ENCODE measurements at places on chromosomes 12 and 14.

DNA sequence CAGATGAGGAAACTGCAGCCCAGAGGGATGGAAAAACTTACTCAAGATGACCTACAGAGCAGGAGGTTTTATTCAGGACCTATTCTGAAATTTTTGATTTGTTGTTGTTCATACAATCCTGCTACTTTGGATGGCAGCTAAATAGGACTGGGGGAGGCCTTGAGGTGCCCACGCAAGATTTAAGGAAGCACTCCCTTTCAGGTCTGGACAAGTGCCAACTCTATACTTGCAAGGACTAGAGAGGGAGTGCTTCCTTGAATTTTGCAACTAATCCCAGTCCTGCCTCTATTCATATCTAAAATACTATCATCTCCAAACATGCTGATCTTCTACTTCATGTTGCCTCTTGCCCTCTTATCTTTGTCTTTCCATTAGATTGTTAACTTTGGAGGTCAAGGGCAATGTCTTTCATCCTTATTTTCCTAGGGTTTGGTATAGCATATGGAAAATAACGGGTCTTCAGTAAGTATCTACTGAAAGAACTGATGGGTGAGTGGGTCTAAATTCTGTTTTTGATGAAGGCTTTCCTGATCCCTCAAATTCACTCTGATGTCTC, 28.6 kb upstream of the PPM1H start:
- no peak for DNase-seq

DNA sequence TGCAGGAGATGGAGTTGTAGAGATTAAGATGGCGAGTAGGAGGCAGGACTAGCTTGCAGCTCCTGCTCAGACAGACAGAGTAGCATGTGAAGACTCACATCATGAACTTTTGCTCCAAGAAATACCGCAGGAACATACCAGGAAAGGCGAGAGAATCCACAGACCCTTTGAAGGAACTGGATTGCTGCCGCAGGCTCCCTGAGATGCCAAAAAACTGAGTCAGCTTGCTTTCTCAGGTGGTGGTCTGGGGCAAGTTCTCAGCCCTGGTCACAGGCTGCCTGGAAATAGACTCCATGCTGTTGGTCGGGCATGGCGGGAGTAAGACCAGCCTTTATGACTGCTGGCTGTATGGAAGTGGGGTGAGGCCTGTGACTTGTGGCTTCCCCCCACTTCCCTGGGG, 163.6 kb upstream of the NAV3 start:
- no peak for DNase-seq

- peak; percentile 18 for DNase-seq
These were observed 44.2 kb upstream of the MANSC4 start for GRCh38 chr12:27824126-27824842.

GRCh38 chr12:56280849-56281248, 14.1 kb downstream of the COQ10A start:
- no peak for DNase-seq

GRCh38 chr12:89427508-89428156, 75.3 kb upstream of the DUSP6 start:
- DNase-seq, result no peak

DNA sequence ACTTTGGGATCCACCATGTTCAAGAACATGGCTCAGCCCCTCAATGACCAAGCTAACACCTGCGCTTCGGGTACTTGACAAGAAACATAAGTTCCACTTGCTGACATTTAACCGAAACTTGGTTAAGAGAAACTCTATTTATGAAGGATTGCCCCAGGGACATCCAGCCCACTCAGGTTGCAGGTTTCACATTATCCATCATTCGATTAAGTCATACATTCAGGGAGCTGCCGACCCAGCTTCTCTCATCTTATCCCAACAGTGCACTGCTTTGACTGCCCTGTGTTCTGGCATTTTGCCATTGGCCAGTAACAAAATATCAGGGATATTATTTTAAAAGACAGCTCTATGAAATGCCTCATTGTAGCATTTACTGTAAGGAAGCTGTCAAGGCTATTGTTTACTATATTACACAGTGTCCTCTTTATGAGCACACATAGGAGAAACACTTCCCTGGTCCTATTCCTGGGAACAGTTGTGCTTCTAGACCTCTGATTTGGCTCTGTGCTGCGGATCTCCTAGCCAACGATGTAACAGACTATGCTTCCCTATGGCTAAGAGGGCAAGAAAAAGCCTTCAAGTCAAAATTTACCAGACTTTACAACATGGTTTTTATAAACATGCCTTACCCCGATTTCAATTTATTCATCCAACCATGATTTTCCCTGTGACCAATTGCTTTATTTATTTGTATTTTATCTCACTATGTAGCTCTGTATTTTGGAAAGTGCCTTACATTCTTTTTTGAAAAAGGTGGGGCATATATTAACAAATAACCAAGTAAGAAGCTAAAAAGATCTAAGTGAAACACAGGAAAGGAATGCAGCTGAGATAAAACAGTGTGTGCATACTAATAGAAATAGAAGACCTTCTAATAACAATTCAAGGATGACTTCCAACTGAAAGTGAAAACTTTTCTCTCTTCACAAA, 109.3 kb downstream of the ITPR2 start:
- no peak for DNase-seq

- no peak for DNase-seq
These were observed 115.4 kb upstream of the MYL2 start for GRCh38 chr12:111035578-111036301.

DNA sequence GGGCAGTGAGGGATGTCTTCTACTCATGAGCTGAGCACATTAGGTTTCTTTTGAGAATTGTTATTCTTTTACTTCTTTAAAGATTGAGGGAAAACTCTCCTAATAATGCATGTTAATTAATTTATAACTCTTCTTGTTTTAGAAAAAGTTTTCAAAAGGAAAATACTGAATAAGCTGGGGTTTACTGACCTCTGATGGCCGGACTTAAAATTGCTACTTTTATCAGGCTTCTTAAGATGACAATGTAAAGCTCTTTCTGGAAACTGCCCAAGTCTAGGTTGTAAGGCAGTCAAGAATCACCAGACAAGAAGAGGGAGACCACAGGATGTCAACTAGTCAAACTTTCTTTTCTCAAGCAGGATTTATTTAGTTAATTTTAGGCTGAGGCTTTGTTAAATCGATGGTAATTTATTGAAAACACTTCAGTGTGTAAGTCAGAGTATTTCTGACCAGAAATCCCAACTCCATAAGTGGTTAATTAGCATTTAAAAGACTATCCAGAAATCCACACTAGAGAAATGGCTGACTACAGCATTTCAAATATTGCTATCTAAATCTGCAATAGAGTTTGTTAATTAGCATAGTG, 82.1 kb downstream of the AVPR1A start:
- DNase-seq, result no peak

- DNase-seq, result no peak
These were observed 283.5 kb downstream of the GLT1D1 start for GRCh38 chr12:129136694-129137325.

DNA sequence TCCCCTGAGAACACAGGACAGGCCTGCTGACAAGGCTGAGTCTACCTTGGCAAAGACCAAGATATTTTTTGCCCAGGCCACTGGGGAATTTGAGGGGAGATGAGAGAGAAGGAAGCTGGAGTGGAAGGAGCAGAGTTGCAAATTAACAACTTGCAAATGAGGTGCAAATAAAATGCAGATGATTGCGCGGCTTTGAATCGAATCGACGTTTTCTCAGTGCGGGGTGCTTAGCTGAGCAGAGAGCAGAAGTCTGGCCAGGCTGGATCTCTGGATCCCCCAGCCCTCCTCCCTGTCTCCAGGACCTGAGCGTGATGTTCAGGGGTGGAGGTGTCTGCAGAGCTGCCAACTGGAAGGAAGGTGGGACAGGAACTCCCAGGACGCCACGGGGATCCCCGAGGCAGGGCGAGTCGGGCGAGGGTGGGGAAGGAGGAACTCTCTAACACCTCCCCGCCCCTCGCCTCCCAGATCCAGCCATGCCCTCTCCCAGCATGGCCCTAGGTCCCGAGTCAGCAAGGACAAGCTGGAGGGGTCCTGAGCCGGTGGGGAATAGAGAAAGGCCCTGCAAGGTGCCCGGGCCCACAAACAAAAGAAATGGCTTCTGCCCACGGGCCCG, 527 bp upstream of the CARMIL3 start:
- no peak for DNase-seq

- no peak for DNase-seq
These were observed 31.3 kb downstream of the SLC38A1 start for GRCh38 chr12:46237371-46238045.

DNA sequence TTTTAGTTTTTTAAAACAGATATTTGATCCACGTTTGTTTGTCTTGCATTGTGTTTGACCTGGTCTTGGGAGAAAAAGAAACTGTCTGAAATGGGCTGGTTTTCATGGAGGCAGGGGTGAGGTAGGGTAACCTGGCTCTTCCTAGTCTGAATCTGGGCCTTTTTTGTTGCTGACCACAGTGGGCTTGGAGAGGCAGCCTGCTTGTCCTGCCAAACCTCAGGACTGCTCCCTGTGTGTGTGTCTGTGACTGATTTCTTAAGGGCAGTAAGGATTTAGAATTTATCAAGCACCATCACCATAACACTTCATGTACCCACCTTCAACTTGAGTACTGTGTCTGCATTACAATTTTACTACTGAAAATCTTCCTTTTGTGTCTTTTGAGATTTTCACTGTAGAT, 28.5 kb downstream of the DAAM1 start:
- no peak for DNase-seq

DNA sequence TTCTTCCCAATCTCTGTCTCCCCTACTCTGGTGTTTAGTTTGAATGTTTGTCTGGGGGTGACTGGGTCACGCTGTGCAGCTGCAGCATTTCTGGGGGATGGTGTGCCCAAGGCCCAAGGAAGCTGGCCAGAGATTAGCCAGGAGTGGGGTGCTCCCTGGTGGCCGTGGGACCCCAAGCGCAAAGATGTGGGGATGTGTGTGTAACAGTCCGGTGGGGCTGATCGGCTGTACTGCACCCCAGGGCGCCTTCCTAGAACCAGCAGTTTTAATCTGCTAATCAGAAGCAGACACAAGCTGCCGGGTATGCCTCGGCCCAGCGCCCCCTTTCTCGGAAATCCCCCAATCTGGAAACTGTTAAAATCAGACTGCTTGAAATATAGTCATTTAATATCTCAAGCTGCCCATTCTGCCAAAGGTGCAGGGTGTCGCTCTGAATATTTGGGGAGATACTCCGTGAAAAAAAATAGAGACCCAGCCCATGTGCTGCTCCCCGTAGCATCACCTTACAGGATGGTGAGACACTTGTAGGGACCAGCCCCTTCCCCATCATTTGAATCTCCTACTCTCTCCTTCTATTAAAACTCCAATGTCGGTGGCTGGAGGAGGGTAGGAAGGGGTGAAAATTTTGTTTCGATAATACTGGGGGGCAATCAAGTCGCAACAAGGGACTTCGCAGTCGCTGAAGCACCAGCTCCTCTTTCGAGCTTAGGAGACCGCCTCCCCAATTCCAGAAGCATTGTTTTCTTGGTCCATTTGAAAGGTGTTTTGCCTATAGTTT, 4.3 kb downstream of the HOXC9 start:
- no peak for DNase-seq

- DNase-seq, result no peak
These were observed 472 bp downstream of the MBD6 start for GRCh38 chr12:57522887-57523705.

DNA sequence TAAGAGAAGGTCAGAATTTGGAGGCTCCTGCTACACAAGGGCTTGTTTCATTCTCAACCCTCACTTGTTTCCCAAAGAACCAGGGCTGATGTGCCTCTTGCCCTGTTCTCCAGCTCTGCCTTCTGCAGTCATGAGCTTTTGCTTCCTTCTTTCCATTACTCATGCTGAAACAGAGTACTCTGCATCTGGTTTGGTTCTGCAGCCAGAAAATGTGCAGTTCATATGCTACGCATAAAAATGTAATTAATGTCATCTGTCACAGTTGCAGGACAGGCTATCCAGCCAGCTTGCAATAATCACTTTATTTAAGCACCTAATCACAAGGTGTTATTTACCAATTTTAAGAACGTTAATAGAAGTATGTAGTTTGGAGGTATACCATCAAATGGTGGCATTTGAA, 150.2 kb downstream of the SRGAP1 start:
- DNase-seq, result no peak

DNA sequence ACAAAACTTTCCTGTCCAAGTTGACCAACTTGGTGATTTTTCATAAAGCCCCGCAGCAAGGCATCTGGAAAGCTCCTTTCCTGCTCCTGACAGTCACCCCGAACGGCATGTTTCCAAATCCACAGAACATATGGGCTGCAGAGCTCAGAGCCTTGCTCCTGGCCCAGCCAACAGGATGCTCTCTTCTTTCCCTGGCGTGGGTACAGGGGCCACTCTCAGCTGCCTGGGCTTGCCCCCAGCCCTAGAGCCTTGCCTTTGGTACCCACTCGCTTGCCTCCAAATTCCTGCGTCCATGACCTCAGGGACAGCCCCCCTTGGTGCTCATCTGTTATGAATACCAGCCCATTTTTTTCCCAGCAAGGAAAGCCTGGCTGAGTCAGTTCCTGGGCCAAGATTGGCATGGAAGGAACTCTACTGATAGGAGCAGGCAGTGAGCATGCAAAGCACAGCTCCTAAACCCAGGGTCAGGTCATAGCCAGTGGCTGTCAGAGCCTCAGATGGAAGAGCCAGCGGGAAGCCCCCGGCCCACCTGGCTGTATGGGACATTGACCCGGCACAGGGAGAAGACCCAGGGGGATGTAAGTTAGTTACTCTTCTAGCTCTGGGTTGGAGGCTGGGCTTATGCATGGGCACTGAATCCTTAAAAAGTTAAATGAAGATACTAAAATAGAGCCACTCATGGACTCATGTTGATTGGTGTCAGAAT, 105.3 kb upstream of the RTL1 start:
- DNase-seq, result no peak

DNA sequence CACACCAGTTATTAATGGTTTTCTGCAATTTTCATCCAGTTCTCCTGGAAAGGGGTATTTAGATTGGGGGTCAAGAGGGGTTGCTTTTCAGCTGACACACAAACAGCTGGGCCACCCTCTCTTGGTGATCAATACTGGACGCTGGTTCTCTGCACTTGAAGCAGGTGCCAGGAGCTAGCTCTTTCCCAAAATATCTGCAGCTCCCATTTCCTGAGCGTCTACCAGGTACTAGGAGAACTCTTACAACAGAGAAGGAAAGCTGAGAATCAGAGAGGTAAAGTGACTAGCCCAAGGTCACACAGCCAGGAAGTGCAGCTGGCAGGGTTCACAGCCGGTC, 1.2 kb downstream of the TESC start:
- DNase-seq, result no peak

- DNase-seq, result no peak
These were observed 33.3 kb upstream of the TBX5 start for GRCh38 chr12:114439261-114439683.

GRCh38 chr12:5626151-5626550, 194.2 kb downstream of the NTF3 start:
- no peak for DNase-seq

DNA sequence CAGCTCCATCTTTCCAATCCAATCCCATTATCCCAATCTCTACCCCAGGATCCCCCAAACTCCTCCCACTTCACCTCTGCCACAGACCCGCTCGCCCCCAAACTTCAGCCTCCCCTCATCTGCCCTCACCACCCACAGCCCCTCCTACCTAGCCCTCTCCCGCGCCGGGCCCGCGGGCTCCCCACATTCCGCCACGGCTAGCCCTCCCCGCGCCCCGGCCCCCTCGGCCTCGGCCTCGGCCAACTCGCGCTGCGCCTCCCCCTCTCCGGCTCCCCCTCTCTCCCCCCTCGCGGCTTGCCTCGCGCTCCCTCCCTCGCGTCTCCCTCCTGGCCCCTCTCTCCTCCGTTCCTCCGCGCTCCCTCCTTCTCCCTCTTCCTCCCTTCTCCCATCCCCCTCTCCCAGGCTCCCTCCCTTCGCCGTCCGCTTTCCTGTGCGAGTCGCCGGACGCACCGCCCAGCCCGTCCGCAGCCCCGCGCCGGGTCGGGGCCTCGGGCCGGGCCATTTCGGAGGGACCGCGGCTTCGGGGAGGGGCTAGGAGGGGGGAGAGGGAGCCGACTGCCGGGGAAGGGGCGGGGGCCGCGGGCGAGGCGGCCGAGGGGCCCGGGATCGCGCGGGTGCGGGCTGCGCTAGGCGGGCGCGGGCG, at the start of gene ATN1:
Gene ATN1 (plus strand): TSS at position 581 of the 643 bp plus-strand sequence. CDS start 6,043 bp downstream, outside the sequence.
- DNase-seq, result peak; percentile 56
